ENCODE measurements at places on chromosomes 5 and 9.
A peak's percentile ranks its signal among the peaks of the same experiment; 100 is the strongest.

DNA sequence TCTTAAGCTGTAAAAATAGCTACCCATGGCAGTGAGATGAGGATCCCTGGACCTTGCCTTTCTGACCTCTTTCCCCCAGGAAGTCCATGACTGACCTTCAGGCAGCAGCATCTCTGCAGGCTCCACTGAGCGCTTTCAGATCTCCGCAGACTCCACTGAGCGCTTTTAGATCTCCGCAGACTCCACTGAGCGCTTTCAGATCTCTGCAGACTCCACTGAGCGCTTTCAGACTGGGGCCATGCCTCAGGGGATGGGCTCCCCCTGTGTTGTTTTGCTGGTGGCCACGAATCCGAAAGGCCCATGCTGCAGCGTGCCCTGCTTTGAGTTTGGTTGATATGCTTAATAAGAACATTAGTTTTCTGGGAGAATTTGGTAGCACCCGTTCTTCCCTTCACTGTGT lies 254.2 kb downstream of the FANCC start:
- no peak for DNase-seq

DNA sequence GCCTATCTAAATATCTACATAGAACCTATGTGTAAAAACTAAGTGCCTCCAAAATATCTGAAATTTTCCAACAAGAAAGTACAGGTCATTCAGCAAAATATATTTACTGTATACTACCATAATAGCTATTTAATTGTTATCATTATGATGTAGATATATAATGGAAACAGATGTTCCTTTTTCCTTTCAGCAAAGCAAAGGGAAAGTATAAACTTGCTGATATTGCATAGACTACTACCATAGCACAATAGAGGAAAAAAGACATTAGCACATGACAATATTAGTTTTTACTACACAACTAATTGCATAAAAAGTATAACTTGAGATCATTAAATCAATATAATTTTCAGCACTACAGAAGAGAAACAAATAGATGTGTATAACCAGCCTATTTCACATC lies 14.9 kb downstream of the NR2F1-AS1 start:
- no peak for DNase-seq

GRCh38 chr5:158126442-158127405 lies 267.8 kb upstream of the CLINT1 start:
- DNase-seq: no peak

- peak; percentile 26 for DNase-seq
These were observed 73.5 kb downstream of the LNPEP start for GRCh38 chr5:97009212-97009898.

- DNase-seq: no peak
These were observed 6.2 kb upstream of the CKS2 start for GRCh38 chr9:89304834-89305188.

DNA sequence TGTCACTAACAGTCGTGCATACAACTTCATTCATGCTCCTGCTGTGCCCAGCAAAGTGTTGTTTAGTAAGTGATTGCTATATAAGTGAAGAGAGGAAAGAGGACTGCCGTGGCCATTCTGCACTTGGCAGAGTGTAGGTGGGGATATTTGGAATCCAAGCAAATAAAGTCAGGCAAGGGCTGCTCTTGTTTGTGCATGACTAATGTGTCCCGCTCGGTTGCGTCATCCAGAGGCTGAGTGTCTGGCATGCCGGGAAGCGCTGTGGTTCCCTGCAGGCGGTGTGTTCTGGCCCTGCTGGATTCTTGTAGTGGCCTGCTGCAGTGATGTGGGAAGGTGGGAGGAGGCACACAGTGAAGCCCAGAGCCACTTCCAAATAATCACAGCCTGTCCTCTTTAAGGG lies 136.9 kb upstream of the ANKH start:
- DNase-seq: no peak

DNA sequence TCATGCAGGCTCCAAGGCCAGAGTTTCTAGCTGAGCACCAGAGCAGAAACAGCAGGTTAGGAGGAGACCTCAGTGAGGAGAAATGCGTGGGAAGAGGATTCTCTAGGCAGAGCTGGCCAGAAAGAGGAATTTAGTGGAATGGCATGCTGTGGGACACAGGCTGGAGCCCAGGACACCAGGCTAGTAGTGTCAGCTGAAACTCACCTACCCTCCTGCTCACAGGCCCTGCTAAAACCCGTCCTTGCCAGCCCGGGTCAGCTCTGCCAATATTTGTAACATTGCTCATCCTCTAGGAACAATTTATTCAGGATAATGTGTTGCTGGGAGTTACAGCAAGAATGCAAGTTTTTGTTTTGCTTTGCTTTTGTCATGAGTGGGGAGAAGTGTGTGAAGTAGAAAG lies 40.2 kb upstream of the AGXT2 start:
- DNase-seq: no peak

GRCh38 chr5:61994171-61994570 lies 311.8 kb upstream of the KIF2A start:
- no peak for DNase-seq

DNA sequence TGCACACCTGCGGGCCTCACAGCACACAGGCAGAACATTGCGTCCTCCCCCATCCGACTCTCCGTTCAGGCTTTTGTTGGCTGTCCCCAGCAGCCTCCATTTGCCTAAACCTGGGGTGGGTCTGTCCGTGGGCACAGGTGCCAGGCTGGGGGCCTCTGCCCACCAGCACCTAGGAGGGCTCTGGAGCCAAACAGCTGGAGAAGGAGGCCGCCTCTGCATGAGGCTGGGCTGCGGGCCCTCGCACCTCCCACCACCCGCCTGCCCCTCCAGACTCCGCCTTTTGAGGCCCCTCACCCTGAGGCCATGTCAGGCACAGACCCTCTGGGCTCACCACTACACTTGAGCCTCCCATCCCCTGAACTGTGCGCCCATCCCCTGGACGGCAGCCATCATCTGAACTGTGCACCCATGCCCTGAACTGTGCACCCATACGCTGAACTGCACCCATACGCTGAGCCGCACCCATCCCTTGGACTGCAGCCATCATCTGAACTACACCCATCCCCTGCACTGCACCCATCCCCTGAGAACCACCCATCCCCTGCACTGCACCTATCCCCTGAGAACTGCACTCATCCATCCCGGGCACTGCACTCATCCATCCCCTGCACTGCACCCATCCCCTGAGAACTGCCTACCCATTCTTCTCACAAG lies 98.0 kb upstream of the OTULINL start:
- DNase-seq: no peak

GRCh38 chr9:1049641-1050040 lies 516 bp upstream of the DMRT2 start:
- no peak for DNase-seq

DNA sequence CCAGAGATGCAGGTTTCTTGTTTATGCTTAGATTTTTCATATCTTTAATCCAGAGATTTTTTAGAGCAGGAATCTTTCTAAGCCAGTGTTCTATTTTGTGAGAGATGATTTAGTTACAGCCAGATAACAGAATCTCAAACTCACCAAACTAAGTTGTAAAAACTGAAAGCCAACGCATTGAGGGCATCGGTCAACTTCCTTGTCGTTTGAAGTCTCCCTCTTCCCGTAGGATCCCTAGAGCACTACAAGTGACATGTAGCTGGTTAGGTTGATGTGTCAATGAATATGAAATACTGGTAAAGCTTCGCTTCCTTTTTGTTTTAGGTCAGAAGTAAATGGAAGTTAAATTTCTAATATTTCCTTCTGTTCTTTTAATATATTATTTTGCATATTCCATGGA lies 139.6 kb downstream of the YIPF5 start:
- DNase-seq: no peak

DNA sequence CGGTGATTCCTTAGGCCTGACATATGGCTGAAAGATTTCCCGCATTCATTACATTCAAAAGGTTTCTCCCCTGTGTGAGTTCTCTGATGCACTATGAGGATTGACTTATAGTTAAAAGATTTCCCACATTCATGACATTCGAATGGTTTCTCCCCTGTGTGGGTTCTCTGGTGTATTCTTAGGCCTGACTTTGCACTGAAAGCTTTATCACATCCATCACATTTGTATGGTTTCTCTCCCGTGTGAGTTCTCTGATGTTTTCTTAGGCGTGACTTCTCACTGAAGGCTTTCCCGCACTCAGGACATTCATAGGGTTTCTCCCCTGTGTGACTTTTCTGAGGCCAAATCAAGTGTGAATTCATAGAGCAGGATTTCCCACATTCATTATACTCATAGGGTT lies 35.8 kb downstream of the ZNF782 start:
- DNase-seq: no peak

- no peak for DNase-seq
These were observed 25.1 kb upstream of the UBE2QL1 start for GRCh38 chr5:6423327-6424109.

DNA sequence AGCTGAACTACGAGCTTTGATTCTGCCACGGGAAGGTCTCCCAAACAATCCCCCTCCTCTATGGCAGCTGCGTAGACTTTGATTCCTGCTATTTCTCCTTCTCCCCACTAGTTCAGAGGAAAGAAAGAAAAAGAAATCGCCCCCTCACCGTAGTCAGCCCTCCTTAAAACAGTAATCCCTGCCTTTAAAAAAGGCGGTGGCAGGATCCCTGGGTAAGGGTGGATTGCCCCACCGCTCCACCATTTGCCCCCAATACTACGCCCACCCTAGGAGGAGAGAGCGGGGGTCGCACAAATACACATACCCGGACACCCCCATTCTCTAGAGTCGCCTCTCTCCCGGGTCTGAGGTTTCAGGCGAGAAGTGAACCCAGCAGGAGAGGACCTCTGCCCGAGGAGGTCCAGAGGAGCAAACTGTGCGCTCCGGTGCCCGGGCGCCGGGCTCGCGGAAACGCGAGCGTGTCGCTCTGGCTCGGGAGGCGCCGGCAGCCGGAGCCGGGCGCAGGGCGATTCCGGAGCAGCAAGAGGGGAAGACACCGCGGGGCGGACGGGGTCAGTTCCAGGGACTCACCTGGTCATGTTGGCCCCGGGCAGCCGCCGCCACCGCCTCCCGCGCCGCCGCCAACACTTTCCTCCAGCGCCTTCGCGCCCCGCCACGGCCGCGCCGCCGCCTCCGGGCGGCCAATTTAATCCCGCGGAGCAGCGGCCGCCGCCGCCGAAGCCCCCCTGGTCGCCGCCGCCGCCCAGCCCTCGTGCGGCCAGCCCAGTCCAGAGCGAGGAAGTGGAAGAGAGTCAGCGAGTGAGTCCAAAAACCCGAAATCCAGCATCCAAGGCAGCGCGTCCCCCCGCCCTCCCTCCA lies 1057.7 kb upstream of the DMAC1 start:
- DNase-seq: no peak

GRCh38 chr5:38853753-38854470 lies 8.1 kb downstream of the OSMR start:
- DNase-seq: no peak

- DNase-seq: peak; percentile 46
These were observed 31.8 kb downstream of the SEC61B start for GRCh38 chr9:99253772-99254431.

- DNase-seq: no peak
These were observed 941 bp downstream of the EXD3 start for GRCh38 chr9:137421838-137422603.

DNA sequence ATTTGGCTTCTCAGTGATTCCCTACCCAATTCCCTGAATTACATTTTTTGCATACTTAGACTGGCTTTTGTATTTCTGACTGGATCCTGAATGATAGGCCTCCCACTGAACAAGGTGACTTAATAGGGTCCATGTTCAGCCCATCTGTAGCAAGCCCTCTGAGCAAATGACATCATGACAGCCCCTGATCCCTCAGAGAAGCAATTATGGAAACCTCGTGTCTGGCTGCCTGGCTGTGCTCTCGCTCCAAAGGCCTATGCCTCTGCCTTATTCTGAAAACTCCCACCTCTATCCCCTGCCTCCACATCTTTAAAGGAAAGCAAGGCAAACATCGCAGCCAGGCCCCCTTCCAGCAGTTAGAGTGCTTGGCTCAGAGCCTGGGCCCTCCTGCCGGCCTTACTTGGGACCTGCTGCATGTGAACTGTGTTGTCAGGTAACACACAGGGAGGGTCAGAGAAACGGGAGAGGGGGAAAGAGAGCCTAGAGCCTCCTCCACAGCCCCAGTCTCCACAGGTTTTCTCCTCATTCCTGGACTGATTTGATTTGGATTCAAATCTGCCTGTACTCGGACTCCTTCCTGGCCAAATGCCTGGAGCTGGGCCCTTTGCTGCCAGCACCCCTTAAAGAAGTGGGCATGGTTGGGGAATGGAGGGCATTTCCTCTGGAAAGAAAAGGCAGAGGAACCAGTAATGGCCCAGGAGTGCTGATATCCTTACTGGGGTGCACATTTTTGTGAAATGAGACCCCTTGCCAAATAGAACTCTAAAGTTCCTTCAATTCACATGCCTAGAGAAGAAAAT lies 3.8 kb downstream of the DCANP1 start:
- no peak for DNase-seq

- DNase-seq: no peak
These were observed 97.3 kb upstream of the EQTN start for GRCh38 chr9:27394154-27394825.

DNA sequence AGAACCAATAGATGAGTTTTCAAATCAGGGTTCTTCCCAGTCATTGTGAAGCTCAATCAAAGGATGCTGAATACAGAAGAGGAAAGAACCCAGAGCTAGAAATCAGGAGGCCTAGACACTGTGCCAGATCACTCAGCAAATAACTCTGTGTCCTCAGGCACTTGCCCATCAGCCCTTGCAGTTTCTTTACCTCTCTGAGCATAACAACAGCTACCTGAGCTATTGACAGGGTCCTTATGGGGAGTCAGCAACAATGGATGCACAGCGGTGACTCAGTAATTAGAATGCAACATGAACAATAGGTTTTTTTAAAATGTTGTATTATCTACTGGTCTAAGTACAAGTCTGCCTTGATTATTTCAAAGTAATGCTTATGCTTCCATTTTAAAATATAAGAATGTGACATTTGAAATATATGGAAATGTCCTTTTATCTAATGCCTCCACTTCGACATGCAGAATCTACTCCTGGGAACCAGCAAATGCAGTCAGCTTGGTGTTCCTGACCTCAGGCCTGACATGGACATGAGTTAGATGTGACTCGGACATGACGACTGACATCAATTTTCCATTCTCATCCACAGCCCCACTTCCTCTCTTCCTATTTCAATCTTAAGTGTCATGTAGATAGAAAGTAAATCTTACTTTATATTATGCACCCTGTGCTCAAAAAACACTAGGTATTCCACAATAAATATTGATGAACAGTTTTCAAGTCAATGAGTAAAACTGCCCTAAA lies 155.0 kb downstream of the TLE1 start:
- DNase-seq: no peak

GRCh38 chr9:70981312-70981711 lies 140.1 kb downstream of the TRPM3 start:
- DNase-seq: no peak

DNA sequence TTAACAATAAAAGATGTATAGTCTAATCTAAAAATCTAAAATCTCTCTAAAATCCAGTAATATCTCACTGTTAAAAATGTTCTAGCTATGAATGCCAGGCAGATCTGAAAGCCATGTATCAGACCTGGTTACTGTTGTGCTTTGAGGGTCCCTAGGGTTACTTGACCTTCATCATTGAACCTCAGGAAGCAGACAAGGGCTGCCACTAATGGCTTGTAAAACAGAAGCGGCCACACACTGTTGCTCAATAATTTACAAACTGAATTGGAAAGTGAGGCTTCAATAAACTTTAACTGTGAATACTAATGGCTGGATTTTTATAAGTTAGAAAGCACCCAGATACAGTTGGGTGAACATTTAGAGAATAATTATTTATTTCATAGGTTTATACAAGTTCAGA lies 198.0 kb upstream of the RPS23 start:
- no peak for DNase-seq

GRCh38 chr5:72408603-72409002 lies 88.4 kb downstream of the PTCD2 start:
- no peak for DNase-seq

GRCh38 chr9:22363421-22363887 lies 83.2 kb upstream of the DMRTA1 start:
- no peak for DNase-seq

GRCh38 chr5:448766-449090 lies 5.8 kb downstream of the EXOC3 start:
- peak; percentile 39 for DNase-seq
